NCI-H69 (cell line): ENCODE measurements at places on chromosomes 1 and 21.

GRCh38 chr1:67189953-67190352 is 23.7 kb downstream of the IL23R start:
- DNase-seq, result no peak

- no peak for DNase-seq
Observed at GRCh38 chr1:218461351-218461750, 116.2 kb downstream of the TGFB2 start.

DNA sequence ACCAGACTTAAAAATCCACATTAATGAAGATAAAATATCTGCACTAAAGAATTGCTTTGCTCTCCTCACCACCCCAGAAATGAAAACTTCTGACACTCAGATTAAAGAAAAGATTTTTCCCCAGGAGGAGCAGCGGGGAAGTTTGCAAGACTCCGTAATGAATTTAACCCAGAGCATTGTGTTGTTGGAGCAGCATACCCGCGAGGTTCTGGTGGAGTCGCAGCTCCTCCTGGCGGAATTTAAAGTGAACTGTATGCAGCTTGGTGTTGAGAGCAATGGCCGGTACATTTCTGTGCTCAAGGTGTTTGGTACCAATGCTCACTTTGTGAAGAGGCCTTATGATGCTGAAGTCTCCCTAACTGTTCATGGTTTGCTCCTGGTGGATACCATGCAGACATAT is 46.4 kb downstream of the VPS13D start:
- no peak for DNase-seq

- peak; percentile 25 for DNase-seq
Observed at GRCh38 chr1:99672038-99672437, 26.1 kb downstream of the PALMD start.

- DNase-seq, result no peak
Observed at GRCh38 chr1:234721476-234722269, 111.7 kb upstream of the IRF2BP2 start.

DNA sequence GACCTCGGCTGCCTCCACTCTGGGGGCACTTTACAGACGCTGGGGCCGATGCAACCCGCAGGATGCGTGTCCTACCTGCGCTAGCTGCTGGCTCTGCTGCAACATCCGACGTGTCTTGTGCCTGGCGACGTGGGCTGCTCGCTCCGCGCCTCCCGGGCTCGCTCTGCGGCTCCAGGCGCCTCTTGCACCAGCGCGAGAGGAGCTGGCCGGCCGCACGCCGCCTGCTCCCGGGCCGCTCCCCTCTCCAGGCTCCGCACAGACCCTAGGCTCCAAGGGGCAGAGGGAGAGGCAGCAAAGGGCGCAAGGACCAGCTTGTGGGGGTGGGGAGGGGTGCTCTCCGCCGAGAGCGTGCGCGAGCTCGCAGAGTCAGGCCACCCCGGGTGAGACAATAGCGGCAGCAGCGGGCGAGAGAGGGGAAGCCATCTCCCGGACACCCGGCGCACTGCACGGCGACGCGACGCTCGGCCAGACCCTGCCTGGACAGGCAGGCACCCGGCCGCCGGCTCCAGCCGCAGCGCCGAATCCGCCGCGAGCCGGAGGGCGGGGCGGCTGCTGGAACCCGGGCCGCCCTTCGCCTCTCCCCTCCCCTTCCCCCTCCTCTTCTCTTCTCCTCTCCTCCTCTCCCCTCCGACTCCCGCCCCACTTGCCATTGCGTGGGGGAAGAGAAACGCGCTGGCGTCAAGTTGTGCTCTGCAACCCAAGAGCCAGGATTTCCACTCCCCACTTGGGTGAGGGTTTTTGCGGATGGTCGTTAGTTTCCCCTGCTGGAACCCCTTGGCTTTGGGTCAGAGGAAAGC is at the start of gene PIK3C2B:
TSS of gene PIK3C2B (minus strand) at position 525 of the 797 bp plus-strand sequence. CDS start 25,003 bp downstream, outside the sequence.
- peak; percentile 88 for DNase-seq

- no peak for DNase-seq
Observed at GRCh38 chr1:10338611-10339010, 60.3 kb upstream of the PGD start.

DNA sequence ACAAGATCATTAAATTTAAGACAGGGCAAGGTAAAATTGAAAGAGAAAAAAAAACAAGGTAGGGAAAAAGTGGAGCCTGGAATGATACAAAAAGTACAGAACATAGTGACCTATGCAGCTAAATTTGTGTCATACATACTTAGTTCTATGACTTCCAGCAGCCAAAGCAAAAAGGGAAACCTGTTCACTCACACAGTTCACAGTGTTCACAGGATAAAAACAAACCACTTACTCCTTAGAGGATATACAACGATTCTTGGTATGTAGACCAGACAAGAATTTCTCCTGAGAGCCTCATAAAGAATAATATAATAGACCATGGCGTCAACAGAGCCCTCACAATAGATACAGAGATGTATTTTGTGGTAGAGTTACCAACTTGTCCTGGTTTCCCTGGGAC is 27.5 kb downstream of the COA7 start:
- no peak for DNase-seq

DNA sequence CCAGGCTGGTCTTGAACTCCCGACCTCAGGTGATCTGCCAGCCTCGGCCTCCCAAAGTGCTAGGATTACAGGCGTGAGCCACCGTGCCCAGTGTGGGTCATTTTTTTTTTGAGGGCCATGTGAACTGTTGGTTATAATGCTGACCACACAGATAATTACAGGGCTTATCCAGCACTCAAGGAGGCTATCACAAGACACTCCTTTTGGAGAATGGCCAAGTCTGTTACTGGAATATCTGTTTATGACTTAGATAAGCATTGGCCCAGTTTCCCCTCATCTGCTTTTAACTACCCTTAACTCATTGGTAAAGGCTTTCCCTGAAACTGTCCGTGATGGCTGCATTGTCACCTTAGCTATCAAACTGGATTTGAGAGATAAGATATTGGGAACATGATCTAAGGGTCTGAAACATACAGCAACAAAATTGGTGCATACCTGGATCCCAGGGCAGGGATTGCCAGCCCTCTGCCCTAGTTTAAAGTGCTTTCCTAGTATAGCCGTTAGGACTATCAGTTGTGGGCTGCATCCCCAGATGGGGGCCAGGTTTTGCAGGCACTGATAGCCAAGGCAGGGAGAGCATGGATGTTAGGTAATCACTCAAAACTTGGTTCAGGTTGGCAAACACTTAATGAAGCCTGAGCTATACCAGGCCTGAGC is 15.6 kb downstream of the SZT2 start:
- no peak for DNase-seq

- peak; percentile 72 for DNase-seq
Observed at GRCh38 chr1:230308039-230308438, 118.1 kb downstream of the PGBD5 start.

DNA sequence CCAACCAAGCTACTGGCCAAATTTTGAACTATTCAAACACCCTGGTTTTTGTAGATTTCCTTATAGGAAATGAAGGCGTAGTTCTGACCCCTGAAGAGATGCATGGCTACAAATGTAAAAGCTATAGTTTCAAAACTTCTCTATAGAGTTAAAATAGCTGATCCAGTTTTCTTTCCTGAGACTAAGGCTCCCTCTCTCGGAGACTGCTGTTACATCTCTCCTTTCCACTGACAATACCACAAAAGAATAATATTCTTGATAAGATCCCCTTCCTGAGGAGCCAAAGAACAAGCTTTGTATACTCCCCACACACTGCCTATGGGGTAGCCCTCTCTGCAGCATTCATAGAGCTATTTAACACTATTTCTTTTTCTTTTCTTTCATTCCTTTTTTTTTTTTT is 6.7 kb upstream of the CFAP126 start:
- peak; percentile 15 for DNase-seq

- no peak for DNase-seq
Observed at GRCh38 chr1:175470591-175470990, 272.8 kb downstream of the TNR start.

- DNase-seq, result no peak
Observed at GRCh38 chr1:100306735-100307313, 40.8 kb downstream of the RTCA start.

DNA sequence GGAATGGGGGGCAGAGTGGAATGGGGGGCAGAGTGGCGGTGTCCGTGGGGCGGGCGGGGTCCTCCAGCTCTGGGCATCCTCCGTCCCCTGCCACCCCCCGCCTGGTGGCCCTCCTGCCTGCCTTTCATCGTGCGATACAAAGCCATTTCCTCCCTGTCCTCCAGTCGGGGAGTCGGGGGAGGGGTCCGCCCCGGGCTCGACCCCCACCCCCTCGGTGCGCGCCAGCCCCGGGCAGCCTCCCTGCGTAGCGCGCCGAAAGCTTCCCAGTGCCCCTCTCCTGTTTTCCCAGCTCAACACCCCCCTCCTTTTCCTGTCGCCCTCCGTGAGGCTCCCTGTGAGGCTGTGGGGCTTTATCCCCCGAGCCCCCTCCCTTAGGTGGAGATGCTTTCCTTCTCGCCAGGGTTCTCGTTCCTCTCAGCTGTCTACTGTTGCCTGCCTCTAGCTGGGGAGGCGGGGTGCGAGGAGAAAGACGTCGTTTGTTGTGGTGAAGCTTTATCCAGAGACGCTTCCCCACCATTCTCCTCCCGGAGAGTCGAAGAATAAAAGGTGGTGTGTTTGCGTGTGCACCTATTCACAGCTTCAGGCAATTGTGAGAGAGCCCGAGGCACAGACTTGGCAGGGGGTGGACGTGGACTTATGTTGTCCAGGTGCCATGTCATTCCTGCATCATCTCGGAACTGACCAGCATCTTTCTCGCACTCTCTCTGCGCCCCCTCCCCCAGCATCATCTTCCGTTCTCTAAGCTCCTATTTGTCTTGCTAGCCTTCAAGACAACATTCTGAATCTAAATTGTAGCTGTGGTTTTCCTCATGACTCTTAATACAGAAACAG is 848 bp downstream of the DNM3 start:
- peak; percentile 51 for DNase-seq

DNA sequence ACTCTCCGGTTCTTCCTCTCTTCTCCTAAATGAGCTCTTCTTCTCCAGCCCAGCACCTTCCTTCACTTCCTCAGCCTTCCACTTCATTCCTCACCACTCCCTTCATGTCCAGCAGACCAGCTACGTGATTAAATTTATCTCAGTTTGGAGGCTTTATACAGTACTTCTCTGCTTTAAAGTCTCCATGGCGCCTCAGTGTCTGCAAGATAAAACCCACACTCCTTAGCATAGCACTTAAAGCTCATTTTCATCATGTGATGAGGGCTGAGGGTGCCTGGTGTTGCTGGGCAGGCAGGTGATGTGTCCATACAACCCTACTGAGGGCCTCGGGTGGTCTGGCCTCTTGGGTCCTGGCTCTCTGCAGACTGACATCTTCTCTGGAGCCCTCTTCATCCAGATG is 7.7 kb downstream of the SLC5A9 start:
- DNase-seq, result no peak

GRCh38 chr1:229031061-229031460 is 239.8 kb upstream of the RAB4A start:
- peak; percentile 66 for DNase-seq

- DNase-seq, result peak; percentile 59
Observed at GRCh38 chr1:164155347-164155746, 403.6 kb upstream of the PBX1 start.

- peak; percentile 25 for DNase-seq
Observed at GRCh38 chr1:197272791-197273190, 4.7 kb downstream of the CRB1 start.

DNA sequence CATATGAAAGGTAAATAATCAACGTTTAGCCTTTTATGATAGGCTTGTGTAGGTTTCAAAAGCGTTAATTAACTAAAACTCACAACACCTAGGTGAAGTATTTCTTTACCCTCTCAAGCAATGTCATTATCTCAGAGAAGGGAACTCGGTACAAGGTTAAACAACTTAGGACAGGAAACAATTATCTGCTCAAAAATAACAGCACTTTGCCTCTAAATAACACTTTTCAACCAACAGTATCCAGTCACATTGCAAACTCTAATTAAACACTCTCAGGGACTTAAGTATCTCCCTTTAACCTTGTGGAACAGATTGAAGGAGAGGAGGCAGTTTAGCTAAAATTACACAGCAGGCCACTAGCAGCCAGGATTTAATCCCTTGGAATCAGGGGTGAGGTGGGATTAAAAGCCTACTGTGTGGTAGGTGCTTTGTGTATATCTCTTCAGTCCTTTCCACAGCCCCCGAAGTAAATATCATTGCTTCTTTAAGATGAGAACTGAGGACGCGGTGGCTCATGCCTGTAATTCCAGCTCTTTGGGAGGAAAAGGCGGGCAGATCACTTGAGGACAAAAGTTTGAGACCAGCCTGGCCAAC is 5.2 kb upstream of the AKNAD1 start:
- peak; percentile 5 for DNase-seq

DNA sequence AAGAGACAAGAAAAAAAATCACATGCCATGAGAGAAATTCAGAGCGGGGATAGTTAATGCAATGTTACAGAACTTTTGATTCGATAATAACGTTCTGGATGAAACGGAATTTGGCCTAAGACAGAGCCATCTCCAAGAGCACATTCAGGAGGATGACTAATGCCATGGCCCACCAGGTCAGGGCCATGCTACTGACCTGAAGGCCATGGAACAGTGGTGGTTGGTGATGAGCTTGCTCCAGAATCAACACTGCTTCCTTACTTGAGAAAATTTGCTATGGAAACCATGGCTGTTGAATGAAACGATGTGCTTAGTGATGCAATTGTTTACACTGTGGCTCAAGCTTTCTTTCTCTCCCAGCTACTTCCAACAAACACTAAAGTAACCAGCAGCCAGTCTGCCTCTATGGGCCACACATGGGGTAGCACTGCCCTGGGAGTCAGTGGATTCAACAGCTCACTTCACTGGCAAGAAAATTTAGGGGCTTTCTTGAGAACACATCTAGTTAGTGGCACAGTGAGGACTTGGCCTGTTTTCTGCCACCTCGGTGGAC is 299.1 kb downstream of the PCP4 start:
- peak; percentile 73 for DNase-seq

DNA sequence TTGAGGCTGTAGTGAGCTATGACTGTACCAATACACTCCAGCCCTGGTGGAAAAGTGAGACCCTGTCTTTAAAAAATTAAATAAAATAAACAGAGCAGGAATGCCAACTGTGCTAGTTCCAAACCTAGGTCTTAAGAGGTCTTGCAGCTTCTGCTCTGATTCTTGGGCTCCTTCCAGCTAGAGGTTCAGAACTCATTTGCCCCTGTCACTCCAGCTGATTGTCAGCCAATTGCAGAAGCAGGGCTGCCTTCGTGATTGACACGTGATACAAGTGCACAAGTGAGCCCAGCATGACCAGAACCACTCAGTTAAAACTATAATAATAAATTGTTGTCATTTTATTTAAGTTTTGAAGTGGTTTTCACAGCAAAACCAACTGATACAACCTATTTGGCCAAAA is 298.4 kb downstream of the USP25 start:
- DNase-seq, result no peak

- DNase-seq, result no peak
Observed at GRCh38 chr21:39078322-39079065, 104.8 kb downstream of the PSMG1 start.
